ENCODE measurements at places on chromosomes 5 and 9.

GRCh38 chr9:121636341-121636865, 15.0 kb upstream of the DAB2IP start:
- no peak for DNase-seq

- no peak for DNase-seq
Measured at GRCh38 chr9:93896093-93896492, 59.1 kb downstream of the BARX1 start.

- DNase-seq, result no peak
Measured at GRCh38 chr9:93952784-93953495, 2.2 kb downstream of the BARX1 start.

DNA sequence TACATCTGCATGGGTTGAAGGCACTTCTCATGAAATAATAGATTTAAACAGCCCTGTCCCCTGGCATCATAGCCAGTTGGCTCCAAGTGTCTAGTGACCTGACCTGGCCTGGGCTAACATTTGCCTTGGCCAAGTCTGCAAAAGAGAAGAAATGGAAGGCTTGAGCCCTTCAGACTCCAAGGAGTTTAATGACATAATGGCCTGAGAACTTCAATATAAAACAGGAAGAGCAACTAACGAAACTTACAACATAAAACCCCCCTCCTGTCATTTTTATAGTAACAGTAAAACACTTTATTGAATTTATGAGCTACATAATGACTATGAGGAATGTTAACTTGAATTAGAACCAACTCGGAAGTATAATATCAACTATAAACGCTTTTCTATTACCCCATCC, 218.8 kb upstream of the TBCA start:
- no peak for DNase-seq

GRCh38 chr9:69131682-69132081, 42.4 kb upstream of the TJP2 start:
- DNase-seq, result no peak

GRCh38 chr5:135136546-135136945, 102.5 kb upstream of the PITX1 start:
- no peak for DNase-seq

DNA sequence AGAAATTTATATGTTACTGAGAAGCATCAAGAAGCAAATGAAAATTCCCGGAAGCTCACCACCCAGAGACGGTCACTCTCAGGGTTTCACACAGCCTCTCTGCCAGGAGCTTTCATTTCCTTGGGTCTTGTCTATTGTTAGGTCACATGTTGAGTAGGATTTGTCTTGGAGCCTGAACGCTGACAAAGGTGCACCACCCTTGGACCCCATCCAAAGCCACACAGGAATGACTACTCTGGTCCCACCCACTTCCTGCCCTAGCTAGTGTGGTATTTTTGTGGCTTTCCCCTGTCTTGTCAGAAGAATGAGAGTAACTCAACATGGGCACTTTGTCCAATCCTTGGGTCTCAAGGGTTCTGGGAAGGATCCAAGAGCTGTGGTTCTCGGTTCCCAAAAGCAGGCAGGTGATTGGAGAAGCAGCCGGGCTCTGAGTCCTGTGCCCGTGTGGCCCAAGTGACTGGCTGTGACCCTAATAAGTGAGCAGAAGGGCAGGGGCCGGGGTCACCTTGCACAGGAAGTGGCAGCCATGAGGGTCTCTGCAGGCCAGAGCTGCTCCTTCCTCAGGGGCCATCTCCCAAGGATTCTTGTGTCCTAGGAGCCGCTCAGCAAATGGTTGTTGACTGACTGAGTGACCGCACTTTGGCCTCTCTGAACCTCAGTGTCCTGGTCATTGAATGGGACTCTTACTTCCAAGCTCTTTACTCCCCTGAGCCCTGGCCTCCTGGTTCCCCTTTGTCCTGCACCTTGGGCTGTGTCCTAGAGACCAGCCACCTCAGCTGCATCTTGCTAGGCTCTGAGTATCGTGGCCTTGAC, 6.9 kb downstream of the FGD3 start:
- DNase-seq, result no peak

- no peak for DNase-seq
Measured at GRCh38 chr9:89497257-89497963, 503 bp downstream of the SEMA4D start.
